Naive thymus-derived CD8-positive, alpha-beta T cell (primary cell): ENCODE measurements at places on chromosomes 12 and 14.
A peak's percentile ranks its signal among the peaks of the same experiment; 100 is the strongest.

DNA sequence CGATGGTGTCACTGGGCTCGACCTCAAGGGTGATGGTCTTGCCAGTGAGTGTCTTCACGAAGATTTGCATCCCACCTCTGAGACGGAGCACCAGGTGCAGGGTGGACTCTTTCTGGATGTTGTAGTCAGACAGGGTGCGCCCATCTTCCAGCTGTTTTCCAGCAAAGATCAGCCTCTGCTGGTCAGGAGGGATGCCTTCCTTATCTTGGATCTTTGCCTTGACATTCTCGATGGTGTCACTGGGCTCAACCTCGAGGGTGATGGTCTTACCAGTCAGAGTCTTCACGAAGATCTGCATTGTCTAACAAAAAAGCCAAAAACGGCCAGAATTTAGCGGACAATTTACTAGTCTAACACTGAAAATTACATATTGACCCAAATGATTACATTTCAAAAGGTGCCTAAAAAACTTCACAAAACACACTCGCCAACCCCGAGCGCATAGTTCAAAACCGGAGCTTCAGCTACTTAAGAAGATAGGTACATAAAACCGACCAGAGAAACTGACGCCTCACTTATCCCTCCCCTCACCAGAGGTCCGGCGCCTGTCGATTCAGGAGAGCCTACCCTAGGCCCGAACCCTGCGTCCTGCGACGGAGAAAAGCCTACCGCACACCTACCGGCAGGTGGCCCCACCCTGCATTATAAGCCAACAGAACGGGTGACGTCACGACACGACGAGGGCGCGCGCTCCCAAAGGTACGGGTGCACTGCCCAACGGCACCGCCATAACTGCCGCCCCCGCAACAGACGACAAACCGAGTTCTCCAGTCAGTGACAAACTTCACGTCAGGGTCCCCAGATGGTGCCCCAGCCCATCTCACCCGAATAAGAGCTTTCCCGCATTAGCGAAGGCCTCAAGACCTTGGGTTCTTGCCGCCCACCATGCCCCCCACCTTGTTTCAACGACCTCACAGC lies 717 bp downstream of the UBC start:
- DNase-seq: peak; percentile 92

- DNase-seq: no peak
Observed at GRCh38 chr14:64942531-64943111, at the start of gene GPX2. Gene GPX2, minus strand, starts transcription at chr14:64942745. Its CDS starts 19 bp downstream, at chr14:64942726.

- DNase-seq: no peak
Observed at GRCh38 chr12:11969437-11970154, 101.1 kb upstream of the BCL2L14 start.

- DNase-seq: no peak
Observed at GRCh38 chr14:36105401-36105800, 71.1 kb downstream of the PTCSC3 start.
